ENCODE measurements at places on chromosomes 6 and 20.

DNA sequence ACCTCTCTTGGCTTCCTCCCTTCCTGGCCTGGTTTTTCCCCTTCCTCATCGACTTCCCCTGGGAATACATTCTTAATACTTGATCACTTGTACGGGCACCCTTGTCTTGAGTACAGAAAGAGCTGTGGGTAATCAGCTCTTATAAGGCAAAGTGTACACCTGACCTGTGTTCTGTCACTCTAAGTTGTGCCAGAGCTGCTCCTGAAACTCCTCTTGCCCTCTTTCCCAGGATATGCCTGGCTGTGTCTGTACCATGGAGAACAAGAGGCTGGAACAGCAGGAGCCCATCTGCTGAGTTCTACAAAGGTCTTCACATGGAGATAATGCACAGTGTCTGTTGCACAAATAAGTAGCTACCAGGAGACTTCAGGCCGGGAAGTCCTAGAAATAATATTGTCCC is 110.1 kb downstream of the FOXA2 start:
- no peak for DNase-seq

DNA sequence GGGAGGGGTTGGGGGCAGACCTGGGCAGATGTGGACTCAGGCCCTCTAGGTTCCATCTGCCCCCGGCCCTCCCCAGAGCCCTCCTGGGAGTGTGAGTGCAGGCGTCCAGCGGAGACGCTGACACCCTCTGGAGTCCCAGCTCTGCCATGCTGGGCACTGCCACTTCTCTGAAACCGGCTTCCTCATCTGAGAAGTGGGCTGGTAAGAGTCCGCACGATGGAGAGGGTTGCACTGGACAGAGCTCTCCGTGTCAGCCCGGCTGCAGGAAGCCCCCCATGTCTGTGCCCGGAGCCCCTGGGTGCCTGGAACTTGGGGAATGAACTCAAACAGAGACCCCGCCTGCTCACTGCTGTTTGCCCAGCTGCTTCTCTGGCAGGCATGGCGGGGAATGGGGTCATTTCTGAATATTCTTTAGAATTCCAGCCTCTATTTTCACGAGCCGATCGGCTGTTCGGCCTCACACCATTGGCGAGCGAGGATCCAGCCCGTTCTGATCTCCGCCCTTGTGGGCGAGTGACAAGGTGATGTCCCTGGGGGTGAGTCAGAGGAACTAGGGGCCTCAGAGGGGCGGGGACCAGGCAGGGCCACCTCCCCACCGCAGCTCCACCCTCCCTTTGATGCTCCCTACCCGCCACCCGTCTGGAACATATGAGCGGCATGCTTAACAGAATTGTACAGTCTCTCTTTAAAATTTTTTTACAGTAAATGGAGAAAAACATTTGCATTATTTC is 47.8 kb upstream of the GATA5 start:
- peak; percentile 62 for DNase-seq

- DNase-seq: no peak
Observed at GRCh38 chr20:44437497-44437896, 38.2 kb upstream of the TTPAL start.

DNA sequence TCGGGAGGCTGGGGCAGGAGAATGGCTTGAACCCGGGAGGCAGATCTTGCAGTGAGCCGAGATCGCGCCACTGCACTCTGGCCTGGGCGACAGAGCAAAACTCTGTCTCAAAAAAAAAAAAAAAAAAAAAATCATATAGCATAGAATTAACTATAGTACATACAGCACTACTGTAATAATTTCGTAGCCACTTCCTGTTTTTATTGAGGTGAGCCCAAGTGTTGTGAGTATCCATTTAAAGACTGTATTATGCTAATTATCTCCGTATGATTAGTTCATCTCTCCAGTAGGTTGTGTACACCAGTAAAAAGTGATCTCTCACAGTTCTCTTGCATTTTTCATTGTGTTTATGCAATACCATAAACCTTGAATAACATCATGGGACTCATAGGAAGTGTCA is 70.6 kb downstream of the IYD start:
- no peak for DNase-seq

GRCh38 chr6:170317718-170318117 is 11.2 kb downstream of the FAM120B start:
- DNase-seq: no peak

DNA sequence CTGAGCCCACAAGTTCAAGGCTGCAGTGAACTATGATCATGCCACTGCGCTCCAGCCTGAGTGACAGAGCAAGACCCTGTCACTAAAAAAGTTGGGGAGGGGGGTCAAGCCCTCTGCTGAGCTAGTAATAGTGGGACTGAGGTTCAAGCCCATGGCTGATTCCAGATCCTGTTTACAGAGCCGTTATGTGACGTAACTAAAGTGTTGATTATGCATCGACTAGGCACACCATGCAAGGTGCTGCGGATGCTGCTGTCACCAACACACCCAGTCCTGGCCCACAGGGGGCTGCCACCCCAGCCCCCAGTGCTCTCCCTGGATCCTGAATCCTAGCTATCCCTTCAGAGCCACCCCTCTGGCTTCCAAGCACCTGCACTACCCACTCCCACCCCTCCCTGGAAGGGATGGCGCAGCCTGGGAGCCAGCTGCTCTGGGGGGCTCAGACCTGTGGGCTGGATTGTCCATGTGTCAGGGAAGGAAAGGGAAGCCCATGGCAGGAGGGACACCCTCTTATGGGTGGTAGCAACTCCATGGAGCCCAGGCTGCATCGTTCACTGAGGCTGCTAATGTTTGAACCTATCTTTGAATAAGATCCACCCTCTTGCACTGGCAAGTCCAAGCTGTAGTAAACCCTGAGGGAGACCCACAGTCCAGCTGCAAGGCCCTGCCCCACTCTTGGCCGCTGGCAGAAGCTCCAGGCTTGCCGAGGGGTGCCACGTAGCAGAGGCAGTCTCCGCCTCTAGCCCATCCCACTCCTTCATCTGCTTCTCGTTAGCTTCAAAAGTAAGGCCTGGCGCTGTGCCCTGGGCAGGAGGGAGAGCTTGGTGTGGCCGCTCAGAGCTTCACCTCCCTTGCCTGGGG is 95.0 kb downstream of the SNX5 start:
- DNase-seq: no peak

DNA sequence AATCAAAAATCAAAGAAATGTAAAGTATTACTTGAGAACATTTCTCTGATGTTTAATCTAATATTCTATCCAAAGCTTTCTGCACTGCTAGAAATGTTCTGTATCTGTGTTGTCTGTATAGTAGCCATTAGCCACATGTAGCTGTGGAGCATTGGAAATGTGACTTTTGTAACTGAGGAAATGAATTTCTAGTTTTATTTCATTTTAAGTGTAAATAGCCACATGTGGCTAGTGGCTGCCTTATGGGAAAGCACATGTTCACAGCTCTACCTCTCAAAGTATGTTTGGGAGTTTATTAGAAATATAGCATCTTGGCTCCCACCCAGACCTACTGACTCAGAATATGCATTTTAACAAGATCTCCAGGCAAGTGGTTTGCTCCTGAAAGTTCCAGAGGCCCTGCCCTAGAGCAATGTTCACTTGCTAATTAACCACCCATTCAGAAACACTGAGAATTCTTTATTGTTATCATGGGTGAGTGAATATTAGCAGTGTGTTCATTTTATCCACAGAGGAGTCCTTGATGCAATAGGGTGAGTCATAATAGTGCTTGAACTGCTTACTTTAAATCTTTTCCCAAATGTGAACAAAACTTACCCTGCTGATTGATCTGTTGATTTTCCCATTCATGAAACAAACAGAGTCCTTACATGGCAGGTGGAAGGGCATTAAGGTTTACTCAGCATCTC is 282.7 kb downstream of the PLCB1 start:
- DNase-seq: no peak

GRCh38 chr6:11876934-11877433 is 98.4 kb upstream of the ADTRP start:
- no peak for DNase-seq

DNA sequence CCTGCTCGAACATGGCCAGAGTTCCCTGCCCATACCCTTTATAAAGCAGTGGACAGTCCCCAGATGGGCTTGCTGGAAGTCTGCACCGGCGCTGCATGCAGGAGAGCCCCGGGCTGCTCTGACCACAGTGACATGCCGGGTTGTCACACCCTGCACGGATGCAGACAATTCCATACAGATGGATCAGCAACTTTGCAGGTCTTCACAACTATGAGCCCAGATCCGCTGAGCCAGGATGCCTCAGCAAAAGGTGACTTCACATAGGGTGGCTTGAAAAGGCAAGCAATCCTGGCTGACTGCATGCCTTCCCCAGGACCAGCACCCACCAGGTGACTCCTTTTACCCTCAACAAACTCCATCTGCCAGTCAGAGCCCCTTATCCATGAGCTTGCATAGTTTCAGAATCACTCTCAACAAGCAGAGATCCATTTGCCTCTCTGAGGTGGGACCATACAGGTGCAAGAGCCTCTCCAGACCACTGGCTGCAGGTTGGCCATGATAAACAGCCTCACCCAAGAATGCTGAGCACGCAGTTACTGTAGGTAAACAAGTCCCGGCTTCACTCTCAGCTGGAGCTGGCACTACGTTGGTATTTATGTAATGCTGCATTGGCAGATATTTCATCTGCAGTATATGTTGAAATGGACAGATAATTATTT is 183.0 kb upstream of the QKI start:
- DNase-seq: no peak

- no peak for DNase-seq
Observed at GRCh38 chr6:82066991-82067411, 180.5 kb downstream of the IBTK start.

DNA sequence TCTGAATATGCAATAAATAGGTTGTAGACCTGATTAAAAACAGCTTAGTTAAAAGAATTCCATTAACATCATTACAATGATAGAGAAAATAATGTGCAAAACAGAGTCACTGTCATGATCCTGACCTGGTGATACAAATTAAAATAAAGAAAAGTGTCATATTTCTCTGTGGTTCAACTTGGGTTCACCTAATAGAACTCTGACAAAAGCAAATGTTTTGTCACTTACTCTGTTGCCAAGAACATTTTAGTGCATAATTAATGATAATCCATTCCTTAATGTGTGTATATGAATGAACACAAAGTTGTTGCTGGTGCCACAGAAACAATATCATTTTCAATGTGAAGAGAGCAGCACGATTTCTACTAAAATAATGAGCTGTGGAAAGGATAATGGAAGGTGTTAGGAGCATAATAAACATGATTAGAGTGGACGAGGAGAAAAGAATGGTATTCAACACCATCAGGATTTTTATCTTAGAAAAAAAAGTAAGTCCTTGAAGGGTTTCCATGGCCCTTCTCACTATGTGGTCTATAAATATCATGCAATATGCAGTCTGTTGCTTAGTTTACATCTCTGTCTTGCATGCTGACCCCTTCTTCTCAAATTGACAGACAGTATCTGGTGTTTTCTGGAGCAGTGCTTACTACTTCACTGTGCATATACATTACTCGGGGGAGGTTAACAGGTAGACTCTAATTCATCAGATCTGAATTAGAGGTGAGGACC is 656.6 kb upstream of the MMS22L start:
- no peak for DNase-seq

GRCh38 chr6:25710287-25710686 is 44.3 kb upstream of the SLC17A4 start:
- DNase-seq: no peak

DNA sequence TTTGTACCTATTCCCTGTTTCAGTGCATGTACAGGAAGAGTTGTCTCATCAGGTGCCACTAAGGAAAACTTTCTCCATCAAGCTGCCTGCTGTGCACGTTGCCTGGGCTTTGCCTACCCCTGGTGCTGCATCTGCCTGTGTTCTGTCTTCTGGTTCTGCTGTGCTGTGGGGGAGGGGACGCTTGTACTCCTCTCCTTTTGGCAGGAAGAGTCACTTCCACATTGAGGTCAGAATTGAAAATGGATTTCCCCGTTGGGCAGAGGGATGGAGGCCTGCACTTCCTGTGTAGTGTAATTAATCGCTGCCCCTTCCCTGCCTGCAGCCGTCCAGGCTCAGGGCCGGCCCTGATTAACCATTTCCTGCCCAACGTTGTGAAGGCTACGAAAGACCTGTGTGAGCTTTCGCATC is 153.3 kb downstream of the SCML4 start:
- no peak for DNase-seq

GRCh38 chr6:14100138-14100537 is 17.4 kb upstream of the CD83 start:
- no peak for DNase-seq

- DNase-seq: no peak
Observed at GRCh38 chr6:135568379-135568778, 70.8 kb upstream of the AHI1 start.

- no peak for DNase-seq
Observed at GRCh38 chr6:24788031-24788665, 10.6 kb downstream of the ARMH2 start.

DNA sequence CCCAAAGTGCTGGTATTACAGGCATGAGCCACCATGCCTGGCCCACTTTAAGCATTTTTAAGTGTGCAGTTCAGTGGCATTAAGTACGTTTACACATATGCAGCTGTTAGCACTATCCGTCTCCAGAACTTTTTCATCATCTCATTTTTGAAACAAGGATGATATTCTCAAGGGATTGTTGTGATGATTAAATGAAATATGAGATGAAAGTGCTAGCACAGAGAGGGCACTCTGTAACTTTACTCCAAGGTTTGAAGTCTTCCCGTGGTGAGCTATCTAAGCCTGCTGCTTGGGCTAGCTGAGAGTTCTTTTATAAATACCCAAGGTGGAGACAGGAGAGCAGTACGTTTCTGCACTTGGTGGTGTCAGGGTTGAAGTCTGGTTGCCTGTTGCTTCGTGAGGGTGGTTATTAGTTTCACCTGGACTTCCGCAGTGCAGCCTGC is 6.6 kb downstream of the TM9SF4 start:
- no peak for DNase-seq

GRCh38 chr20:12177657-12178293 is 260.1 kb downstream of the BTBD3 start:
- no peak for DNase-seq

DNA sequence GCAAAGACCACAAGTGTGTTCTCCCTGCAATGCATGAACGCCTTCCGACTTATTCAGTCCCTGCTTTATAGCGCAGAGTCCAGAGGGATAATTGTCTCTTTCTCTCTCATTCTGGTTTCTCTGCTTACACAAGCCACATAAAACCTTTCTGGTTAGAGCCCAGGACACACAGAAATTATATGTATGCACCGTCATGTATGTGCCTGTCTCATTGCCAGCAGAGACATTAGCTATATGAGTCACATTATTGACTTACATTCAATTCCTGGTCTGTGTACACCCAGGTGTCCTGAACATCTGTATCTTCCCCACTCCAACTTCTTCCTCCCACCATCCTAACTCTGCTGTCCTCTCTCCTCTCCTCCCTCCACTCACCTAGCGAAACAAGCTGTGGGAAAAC is 44.0 kb downstream of the LRFN2 start:
- DNase-seq: no peak

GRCh38 chr6:11277275-11278206 is 45.1 kb upstream of the NEDD9 start:
- DNase-seq: peak; percentile 3
